Activated naive CD8-positive, alpha-beta T cell treated with anti-CD3 and anti-CD28 coated beads for 36 hours (primary cell): ENCODE measurements at places on chromosomes 4 and X. TPM values are rescaled to one million over a fixed set of nuclear protein-coding genes. Genes with fewer than 3 reads are reported as not detected.
A peak's percentile ranks its signal among the peaks of the same experiment; 100 is the strongest.

GRCh38 chr4:173121076-173121561, 47.5 kb upstream of the GALNT7 start:
- no peak overlapping the region for H3K4me3 ChIP-seq
- H3K27ac ChIP-seq: no peak overlapping the region
- no peaks in the 10 kb centered on the region for H3K27me3 ChIP-seq
- no peaks in the 10 kb centered on the region for H3K36me3 ChIP-seq
- H3K4me1 ChIP-seq: peaks cover 6% of the 10 kb centered on the region

Gene TMEM156
- 11.3 TPM for total RNA-seq

GRCh38 chr4:121726642-121727268, 30.0 kb upstream of the ANXA5 start:
- H3K4me3 ChIP-seq: no peak overlapping the region
- no peaks in the 10 kb centered on the region for H3K36me3 ChIP-seq
- peaks cover 9% of the 10 kb centered on the region for H3K27me3 ChIP-seq
- H3K27ac ChIP-seq: no peak overlapping the region
- no peak for DNase-seq

Gene ETDC
- not detected for total RNA-seq

Gene RBM46
- not detected for total RNA-seq

Gene BMP15
- not detected for total RNA-seq

Gene ARSD
- total RNA-seq: 1.5 TPM

GRCh38 chr4:139735381-139736273, 70.0 kb downstream of the MGST2 start:
- H3K27me3 ChIP-seq: peaks cover 45% of the 10 kb centered on the region
- peak overlapping the region; percentile 75 for H3K4me3 ChIP-seq
- H3K36me3 ChIP-seq: no peaks in the 10 kb centered on the region
- peaks cover 18% of the 10 kb centered on the region for H3K4me1 ChIP-seq
- DNase-seq: peak; percentile 11
- no peak overlapping the region for H3K27ac ChIP-seq

DNA sequence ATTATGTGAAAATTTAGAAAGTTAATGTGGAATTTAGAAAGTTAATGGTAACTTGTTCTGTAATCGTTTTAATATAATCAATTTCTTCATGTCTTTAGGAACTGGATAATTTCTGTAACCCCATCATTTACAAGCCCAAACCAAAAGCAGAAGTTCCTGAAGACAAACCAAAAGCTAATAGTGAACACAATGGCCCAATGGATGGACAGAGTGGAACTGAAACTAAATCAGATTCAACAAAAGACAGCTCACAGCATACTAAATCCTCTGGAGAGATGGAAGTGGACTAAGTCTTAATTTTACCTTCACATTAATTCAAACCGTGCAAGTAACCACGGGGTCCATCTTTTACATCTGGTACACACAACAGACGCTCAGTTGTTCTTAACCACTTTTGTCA, 48.1 kb upstream of the PLK4 start:
- H3K27me3 ChIP-seq: no peaks in the 10 kb centered on the region
- no peaks in the 10 kb centered on the region for H3K4me1 ChIP-seq

DNA sequence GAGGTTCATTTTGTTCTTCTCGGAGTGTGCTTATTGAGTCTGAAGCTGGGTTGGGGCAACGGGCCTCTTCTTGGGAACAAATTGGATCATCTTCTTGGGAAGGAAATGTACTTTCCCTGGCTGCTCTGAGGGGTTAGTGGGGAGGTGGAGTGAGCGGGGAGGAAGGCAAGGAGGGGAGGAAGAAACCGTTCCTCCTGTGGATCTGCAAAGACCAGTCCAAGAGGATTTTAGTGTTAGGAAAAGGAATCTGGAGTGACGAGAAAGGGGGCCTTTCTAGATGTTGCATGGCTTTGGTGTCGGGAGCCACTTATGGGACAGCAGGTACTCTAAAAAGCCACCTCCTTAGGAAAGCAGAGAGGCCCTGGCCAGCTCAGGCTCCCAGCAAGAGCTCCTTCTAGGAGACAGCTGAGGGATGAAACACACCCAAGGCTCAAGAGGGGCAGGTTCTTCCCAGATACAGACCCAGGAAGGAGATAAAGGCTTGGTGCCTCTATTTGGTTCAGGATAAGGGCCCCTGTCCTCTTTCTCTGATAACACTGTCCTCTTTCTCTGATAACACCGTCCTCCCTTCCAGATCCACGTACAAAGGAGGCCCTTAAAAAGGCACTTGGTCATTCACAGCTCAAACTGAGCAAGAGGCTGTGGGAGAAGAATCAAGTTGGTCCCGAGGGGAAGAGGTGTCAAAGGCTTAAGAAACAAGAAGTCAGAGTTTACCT, 451 bp downstream of the SOD3 start:
- no peaks in the 10 kb centered on the region for H3K36me3 ChIP-seq
- H3K4me3 ChIP-seq: no peak overlapping the region
- no peak for DNase-seq
- peaks cover 40% of the 10 kb centered on the region for H3K27me3 ChIP-seq
- H3K27ac ChIP-seq: no peak overlapping the region

DNA sequence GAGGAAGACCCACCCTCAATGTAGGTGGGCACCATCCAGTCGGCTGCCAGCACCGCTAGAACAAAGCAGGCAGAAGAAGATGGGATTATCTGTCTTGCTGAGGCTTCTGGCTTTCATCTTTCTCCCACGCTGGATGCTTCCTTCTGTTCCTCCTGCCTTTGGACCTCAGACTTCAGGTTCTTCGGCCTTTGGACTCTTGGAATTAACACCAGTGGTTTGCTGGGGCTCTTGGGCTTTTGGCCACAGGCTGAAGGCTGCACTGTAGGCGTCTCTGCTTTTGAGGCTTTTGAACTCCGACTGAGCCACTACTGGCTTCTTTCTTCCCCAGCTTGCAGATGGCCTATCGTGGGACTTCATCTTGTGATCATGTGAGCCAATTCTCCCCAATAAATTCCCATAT, 55.1 kb downstream of the PDLIM5 start:
- peaks cover 9% of the 10 kb centered on the region for H3K4me1 ChIP-seq
- no peaks in the 10 kb centered on the region for H3K27me3 ChIP-seq
- no peak for DNase-seq
- H3K4me3 ChIP-seq: no peak overlapping the region
- peaks cover 7% of the 10 kb centered on the region for H3K36me3 ChIP-seq
- no peak overlapping the region for H3K27ac ChIP-seq
